ENCODE measurements at places on chromosomes 1 and 21.
A peak's percentile ranks its signal among the peaks of the same experiment; 100 is the strongest.

DNA sequence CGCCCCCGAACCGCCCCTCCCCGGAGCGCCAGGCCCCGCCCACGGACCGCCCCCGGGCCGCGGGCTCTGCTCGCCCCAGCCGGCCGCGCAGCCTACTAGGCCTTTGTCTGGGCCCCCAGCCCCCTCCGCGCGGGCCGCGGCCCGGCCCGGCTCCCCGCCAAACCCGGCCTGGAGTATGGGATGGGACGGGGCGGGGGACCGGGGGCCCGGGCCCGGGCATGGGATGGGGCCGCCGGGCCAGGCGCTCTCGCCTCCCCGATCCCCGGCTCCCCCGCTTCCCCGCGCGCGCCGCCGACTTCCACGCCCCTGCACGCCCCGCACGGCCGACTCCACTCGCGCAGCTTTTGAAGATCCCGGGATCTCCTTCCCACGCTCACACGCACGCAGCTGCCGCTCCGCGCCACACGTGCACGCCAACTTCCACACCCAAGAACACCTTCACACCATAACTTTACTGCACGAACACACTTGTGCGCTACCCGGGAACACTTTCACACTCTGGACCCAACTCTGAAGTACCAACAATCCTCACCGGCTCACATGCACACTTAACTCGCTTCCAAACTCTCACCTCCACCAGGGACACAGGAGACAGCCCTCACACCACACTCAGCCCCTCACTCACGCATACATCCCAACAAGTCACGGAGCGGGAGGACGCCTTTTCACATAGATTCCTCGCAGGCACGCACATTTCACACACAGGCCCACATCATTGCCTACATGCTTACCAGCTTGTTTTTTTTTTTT lies 437 bp upstream of the HSPG2 start:
- DNase-seq: peak; percentile 56

DNA sequence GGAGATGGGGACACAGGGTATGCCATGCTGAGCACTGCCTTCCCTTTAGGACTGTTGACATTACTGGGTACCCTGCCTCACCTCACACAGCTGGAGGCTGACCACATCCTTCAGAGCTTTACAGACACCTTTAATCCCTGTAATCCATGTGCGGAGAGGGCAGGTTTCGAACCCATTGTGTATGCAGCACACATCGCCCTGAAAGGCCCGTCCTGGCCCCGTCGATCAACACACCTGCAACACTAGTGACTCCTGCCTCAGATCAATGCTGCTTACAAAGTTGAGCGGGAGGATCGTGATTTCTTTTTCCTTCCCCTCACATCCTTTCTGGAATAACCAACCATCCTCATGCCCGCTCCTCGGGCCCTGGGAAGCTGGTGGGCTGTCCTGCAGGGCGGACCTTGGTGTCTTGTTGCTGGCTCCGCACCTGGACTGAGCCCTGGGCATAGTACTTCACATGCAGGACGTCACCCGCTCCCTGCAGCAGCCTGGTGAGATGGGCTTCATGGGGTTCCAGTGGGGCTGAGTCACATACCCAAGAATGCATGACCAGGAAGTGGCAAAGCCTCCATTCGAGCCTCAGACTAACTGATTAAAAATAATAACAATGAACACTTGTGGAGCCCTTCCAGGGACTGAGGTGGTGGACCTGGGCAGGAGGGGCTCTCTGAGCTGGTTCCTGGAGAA lies 403.6 kb downstream of the PTPRU start:
- no peak for DNase-seq

DNA sequence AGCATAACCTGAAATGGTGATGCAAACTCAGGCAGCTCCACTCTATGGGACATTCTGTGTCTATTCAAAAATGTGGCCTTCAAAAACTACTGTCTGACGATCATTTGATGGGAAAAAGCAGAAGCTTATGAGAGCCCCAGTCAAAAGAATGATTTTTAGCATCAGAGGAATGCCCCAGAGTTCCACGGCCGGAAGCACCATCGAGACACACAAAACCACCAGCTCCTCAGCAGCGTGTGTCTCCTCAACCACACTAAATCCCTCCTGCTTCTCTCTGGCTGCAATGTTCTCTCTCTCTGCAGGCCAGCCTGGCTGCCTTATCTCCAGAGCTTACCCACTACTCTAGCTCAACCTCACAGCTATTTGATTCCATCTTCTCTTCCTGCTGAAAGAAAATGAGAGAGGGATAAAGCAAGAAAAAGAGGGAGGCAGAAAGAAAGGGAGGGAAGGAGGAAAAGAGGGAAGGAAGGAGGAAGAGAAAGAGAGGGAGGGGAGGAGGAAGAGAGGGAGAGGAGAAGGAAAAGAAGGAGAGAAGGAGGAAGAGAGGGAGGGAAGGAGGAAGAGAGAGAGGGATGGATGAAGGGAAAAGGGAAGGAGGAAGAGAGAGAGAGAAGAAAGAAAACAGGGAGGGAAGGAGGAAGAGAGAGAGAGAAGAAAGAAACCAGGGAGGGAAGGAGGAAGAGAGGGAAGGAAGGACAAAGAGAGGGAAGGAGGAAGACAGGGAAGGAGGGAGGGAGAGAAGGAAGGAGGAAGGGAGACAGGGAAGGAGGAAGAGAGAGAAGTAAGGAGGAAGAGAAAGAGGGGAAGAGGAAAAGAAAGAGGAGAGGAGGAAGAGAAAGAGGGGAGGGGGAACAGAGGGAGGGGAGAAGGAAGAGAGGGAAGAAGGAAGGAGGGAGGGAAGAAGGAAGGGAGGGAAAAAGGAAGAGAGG lies 33.5 kb upstream of the LAPTM5 start:
- no peak for DNase-seq

DNA sequence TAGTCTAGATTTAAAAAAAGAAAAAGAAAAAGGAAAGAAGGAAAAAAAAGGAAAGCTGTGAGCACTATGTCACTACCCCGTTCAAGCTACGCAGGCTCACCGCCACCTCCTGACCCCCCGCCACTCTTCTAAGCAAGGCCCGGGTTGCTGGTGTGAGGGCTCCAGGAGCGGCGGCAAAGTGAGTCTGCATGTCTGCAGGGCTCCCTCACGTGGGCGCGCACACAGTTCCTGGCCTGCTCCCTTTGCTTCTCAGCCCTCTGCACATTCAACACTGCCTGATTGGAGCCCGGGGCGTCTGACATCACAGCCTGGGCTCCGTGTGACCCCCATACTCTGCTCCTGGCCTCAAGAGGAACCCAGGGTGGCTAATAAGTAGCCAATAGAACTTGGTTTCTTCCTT lies 81.4 kb upstream of the TLR5 start:
- DNase-seq: no peak

- DNase-seq: no peak
Observed at GRCh38 chr1:43688594-43689000, 18.7 kb upstream of the ST3GAL3 start.

GRCh38 chr21:44455524-44456213 lies 359 bp downstream of the LRRC3 start:
- DNase-seq: no peak

GRCh38 chr1:99606306-99606705 lies 39.6 kb upstream of the PALMD start:
- no peak for DNase-seq

DNA sequence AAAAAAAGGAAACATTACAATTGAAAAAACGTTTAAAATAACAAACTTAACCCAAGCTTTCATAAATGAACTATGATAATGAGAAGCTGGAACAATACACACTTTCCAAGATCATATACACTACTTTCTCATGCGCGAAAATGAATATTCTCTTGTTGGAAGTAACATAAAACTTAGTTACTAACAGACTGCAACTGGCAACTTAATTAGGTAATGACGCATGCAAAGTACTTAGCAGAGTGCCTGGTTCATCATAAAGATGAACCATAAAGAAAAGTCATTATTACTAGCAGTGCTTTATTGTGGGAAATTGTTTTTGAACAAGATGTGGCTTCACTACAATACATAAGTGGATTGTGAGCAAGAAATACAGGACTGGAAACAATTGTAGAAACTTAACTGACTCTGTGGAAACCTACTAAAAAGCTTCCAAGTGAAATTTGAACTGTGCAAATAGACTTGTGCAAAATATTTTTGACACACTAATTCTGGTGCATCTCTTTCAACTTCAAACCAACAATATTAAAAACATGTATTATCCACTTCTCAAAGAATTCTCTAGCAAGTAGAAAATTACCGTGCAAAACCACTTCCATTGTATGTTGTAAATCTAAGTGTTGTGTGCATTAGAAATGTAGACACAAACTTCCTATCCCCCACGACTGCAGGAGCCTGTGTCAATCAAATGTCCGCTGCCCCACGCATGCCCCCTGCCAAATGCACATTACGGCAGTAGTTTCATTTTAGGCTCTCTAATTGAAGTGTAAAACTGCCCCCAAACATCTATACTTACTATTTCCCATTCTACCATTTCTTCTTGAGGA lies 2.0 kb downstream of the ARHGAP29 start:
- DNase-seq: no peak

DNA sequence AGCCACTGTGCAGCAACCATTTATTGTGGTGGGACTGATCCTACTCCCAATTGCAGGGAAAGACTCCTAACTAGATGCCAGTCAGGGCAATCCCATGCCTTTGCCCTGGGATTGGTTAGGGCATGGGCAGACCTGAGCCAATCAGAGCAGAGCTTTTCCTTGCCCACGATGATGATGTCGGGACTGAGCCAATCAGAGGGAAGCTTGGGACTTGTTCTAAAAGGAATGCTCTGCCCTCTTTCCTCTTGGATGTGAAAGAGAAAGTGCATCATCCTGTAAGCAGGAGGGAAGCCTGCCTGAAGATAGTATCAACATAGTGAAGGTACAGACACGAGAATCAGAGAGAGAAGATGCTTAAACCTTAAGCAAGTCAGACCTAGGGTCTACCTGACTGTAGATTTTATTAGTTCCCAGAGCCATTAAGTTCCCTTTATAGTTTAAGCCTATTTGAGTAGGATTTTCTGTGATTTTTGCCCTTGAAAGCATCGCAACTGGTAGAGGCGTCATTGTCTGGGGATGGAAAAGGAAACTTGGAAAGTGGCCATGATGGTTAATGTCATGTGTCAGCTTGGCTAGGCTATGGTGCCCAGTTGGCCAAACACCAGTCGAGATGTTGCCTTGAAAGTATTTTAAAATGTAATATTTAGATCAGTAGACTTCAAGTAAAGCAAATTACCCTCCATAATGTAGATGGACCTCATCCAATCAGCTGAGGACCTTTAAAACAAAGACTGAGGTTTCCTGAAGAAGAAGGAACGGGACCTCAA lies 19.9 kb downstream of the IRF2BP2 start:
- no peak for DNase-seq

GRCh38 chr1:71054791-71055190 lies 7.2 kb upstream of the PTGER3 start:
- DNase-seq: no peak

- no peak for DNase-seq
Observed at GRCh38 chr1:18977428-18977827, 21.0 kb upstream of the IFFO2 start.

- peak; percentile 48 for DNase-seq
Observed at GRCh38 chr21:42974832-42975820, 764 bp downstream of the PKNOX1 start.

DNA sequence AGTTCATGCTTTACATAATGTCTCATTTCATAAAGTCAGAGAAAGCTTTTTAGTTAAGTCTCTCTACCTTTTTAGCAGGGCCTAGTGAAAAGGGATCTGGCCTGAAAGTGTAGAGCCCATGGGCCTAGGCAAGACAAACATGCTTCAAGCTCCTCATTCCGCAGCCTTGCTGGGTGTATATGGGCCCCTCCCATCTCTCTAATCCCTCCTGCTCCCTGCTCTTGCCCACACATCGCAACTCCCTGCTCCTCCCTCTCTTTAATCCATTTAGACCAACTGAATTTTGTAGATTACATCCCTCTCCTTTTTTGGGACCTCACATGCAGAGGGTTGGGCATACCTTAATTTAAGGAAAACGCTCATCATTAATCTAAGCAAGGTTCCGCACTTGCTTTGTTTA lies 42.3 kb upstream of the CCDC190 start:
- no peak for DNase-seq

GRCh38 chr1:178939338-178940067 lies 68.6 kb upstream of the ANGPTL1 start:
- DNase-seq: no peak

GRCh38 chr1:206013026-206013795 lies 10.0 kb upstream of the RAB7B start:
- no peak for DNase-seq

GRCh38 chr1:11535316-11535715 lies 56.4 kb downstream of the DISP3 start:
- DNase-seq: no peak

DNA sequence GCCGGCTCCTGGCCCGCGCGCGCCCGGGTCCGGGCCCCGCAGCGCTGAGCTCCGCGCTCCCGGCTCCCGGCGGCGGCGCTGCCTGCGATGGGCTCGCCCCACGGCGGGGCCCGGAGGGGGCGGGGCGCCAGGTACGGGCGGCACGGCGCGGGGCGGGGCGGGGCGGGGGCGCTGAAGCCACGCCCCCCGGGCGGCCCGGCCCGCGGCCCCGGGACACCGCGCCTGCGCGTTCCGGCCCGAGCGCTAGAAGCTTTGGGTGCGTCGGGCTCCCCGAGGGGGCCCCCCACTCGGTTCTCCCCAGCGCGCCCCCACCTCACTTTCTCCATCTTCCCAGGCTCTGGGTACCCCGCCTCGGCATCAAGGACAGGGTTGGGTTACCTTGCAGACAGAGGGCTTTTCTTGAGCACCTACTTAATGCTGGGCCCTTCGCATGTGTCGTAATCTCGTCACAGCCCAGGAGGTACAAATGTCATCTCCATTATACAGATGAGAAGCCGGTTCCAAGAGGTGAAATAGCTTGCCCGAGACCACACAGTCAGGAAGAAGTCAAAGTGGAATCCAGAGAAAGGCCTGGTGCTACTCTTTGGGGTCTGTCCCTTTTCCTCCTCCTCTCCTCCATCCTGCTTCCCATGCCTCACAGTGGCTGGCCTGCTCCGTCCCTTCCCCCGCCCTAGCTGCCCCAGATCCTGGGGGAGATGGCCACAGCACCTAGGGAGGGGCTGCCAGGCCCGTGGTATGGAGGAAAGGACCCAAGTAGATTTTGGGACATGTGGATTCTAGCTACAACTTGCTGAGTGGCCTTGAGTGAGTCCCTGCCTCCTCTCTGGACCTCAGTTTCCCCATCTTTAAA lies 46.5 kb downstream of the RAP1GAP start:
- DNase-seq: peak; percentile 37

- no peak for DNase-seq
Observed at GRCh38 chr1:190022709-190023108, 455.0 kb downstream of the BRINP3 start.

DNA sequence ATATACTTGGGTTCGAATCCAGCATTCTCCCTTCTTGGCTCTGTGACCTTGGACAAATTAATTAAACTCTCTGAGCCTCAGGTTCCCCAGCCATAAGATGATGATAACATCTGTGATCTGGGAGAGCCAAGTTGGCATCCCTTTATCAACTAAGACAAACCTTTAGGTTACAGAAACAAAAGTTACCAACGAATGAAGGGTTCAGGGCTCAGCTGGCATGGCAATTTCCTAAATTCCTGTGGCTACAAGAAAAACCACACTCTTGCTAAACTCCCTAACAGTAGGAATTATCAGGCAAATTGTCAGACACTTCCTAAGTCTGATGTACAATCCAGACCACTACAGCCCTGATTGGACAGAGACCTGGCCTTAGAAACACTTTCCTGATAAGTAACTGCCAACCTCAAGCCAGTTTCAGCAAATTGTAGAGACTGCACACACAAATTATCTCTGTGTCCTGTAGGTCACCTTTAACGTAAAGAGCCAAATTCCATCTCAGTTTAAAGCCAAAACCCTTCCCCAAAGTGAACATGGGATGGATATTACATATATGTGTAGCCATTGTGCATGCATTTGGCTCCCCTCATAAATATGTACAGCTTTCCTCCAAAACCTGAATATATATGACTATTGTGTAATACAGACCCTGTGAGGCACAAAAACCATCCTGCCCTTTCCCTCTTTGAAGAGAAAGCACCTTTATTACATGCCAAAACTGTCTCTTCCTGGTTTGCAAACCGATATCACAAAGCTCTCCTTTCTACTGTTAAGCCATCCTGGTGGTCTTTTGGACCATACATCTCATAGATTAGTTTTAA lies 39.5 kb upstream of the EDARADD start:
- no peak for DNase-seq

Measured in activated T-helper 1 cell treated with Interleukin-2 at 50 U/mL for 16 hours (primary cell).